ENCODE measurements at places on chromosomes 4 and X. TPM values are rescaled to one million over a fixed set of nuclear protein-coding genes. Genes with fewer than 3 reads are reported as not detected.

The CFP gene
- 0.49 TPM for total RNA-seq

The CT45A2 gene
- total RNA-seq = not detected

The PPP3CA gene
- 29.9 TPM for total RNA-seq

The COMMD8 gene
- 8.2 TPM for total RNA-seq

The KIT gene
- total RNA-seq = 3.0 TPM
